Activated CD4-positive, alpha-beta T cell treated with anti-CD3 and anti-CD28 coated beads, Interleukin-2, amount 50 U/mL, for 24 hours (primary cell): ENCODE measurements at places on chromosomes 16 and 17.

DNA sequence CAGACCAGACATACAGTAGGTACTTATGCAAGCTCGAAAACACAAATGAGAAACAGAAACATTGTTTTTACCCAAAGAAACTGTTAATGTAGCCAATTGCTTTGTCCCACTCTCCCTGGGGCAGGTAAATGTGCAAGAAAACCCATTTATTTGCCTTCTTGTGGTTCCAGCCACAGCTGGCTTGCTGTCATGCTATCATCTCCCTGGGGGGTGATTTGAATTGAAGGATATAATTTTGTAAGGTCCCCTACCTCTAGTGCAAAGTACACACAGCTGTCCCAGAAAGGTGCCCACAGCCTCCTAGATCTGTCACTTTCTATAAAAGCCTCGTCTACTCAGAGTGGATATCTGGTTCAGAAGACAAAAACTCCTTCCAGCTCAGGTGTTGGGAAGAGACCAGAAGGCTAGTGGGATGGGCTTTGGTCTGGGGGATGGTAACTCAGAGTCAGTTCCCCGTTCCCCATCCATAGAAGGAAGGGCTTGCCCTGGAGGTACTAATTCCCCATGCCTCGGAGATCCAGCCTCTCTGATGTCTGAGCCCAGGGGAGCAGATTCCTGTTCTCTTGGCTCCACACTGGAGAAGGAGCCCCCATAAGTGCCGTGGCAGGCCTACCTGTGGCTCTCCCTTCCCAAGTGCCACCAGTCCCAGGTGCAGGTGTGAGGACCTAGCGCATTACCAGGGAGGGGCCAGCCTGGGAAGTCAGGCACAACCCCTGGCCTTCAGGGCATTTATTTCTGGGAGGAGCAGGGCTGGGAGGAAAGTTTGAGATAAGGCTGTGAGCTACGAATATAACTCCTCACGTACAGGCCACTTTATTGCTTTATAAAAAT is 2.4 kb upstream of the PRR15L start:
- no peak for DNase-seq

DNA sequence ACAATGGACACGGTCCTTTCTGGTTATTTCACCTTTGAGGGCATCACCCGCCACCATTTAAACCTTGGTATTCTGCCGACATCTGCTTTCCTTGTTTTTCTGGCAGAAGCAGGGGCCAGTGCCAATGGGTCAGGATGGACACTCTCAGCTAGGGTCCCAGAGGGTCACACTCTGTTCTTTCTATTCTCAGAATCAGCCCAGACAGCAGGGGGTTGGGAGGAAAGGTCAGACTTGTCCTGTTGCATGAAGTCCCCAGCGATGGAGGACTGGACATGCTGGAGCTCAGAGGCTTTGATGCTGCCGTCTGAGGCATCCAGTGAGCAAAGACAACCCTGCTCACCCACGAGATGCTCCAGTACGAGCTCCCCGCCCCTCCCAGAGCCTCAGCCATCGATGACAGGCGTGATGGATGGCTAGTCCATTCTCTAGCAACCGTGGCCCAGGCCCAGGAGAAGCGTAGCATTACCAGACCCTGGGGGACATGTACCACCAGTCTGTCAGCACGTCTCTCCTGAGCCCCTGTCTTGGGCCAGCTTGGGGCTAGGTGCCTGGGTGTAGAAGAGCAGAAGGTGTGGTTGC is 62.0 kb downstream of the FOXL1 start:
- DNase-seq = no peak

- no peak for DNase-seq
Observed at GRCh38 chr17:44970136-44970741, 2.1 kb upstream of the C1QL1 start.

- no peak for DNase-seq
Observed at GRCh38 chr16:73448970-73449369, 401.0 kb upstream of the ZFHX3 start.

DNA sequence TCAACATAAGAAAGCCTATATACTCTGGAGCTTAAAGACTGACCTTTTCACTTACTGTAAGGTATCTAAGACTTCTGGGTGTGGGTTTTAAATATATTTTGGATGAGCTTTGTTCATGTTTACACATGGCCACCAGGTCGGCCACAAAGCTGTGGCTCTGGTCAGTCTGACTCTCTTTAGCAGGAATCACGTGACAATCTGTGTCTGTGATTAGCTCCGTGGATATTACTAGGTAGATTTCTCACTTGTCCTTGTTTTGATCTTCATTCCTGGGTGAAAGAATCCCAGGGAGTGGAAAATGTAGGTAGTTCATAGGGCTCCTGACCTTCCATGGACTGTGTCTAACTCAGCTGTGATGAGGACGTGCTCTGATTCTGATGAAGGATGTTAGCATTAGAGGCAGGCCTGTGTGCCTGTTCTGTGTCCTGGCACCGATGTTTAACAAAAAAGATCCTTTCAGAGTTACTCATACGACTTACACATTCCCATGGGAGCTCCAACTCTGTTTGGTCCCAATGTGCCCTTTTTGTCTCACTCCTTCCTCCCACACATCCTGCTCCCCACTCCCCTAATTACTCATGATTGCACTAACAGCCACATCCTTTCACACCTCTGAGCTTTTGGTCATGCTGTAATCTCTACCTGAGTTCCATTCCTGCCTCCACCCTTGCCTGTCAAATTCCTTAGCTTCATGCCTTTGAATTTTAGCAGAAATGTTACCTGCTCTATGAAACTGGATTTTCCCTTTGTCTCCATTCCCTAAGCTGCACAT is 425.1 kb downstream of the MAF start:
- DNase-seq = no peak

GRCh38 chr17:77379832-77380231 is 239.1 kb downstream of the SEC14L1 start:
- no peak for DNase-seq

GRCh38 chr16:13332713-13333255 is 431.4 kb downstream of the SHISA9 start:
- no peak for DNase-seq

GRCh38 chr17:58531661-58532554 is 17.5 kb upstream of the MTMR4 start:
- DNase-seq = no peak

- no peak for DNase-seq
Observed at GRCh38 chr17:10899281-10899680, 61.4 kb upstream of the PIRT start.

DNA sequence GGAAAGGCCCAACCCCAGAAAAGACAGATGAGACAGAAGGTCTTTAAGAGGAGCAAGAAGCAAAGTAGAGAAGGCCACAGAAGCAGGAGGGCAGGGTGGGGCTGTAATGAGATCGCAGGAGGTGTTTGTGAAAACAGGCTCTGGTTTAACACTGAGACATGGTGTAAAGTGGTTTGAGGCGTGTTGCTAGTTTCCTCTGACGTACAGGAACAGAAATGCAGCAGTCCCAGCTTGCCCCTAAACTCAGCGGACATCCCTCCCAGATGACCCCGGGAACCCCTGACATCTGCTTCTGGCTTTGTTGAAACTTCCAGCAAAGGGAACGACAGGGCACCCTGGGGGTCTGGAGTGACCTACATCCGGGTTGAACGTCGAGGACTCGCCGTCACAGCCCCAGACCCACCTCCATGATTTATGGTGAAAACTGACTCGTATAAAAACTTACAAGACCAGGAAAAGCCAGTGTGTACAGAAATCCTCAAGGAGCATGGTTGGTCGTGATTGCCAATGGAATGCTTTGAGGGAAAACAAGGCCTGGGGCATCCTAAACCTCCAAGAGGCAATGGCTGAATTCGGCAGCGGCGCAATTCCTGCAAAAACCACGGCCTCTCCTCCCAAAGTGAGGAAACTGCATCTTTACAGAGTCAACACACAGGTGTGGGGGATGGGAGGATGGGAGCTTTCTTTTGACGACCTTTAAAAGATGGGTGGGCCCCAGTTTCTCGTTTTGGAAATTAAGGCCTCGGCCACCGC is 25.8 kb downstream of the LITAF start:
- peak; percentile 31 for DNase-seq

- no peak for DNase-seq
Observed at GRCh38 chr17:61312406-61313295, 87.0 kb upstream of the TBX2 start.

DNA sequence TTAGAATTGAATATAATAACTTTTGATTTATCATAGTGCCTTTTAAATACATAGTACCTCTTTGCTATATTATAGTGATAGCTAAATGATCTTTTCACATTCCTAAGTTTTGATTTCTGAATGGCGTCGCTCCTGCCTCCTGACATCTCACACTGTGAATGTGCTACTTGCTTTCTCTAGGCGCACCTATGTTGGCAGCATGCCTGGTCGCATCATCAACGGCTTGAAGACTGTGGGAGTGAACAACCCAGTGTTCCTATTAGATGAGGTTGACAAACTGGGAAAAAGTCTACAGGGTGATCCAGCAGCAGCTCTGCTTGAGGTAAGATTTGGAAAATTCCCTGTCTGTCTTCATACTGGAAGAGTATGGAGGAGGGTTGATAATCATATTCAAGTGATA is 29.8 kb upstream of the ABCC11 start:
- DNase-seq = no peak

DNA sequence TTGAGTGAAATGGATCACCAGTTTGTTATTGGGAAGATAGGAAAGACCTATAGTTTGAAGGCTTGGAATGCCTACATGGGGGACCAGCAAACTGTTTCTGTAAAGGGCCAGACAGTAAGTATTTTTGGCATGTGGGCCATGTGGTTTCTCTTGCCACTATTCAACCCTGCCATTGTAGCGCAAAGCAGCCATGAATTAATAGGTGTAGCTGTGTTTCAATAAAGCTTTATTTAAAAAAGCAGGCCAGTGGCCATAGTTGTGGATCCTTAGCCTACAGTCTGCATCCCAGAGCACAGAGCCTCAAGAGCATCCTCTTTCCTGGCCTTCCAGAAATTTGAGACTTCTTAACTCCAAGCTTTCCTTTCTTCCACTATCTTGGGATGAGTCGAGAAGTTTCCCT is 29.3 kb downstream of the ABAT start:
- no peak for DNase-seq

DNA sequence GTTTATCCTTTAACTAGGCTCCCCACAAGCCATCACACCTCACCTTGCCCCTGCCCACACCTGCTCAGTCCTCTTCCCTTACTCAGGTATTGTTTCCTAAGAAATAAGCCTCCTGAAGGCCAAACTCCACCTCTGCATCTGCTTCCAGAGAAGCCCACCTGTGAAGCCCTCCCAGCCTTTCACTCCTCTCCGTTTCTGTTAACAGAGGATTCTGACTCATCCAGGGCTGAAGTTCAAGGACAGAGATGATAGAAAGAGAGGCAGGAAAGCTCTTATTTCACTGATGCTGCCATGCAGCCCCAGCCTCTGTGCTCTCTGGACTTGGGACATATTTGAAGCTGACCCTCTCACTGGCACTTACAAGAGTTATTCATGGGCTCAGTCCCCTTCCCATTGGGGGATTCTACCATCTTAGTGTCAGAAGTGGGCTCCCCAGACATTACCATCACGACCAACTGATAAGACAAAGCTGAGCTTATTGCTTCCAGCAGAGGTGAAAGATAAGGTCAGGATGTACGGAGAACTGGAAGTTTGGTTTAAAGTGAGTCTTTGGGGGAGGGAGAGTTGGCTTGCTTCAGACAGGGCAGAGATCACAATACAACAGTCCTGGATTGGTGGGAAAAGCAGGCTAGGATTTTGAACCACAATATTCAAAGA is 35.3 kb upstream of the XYLT2 start:
- no peak for DNase-seq

DNA sequence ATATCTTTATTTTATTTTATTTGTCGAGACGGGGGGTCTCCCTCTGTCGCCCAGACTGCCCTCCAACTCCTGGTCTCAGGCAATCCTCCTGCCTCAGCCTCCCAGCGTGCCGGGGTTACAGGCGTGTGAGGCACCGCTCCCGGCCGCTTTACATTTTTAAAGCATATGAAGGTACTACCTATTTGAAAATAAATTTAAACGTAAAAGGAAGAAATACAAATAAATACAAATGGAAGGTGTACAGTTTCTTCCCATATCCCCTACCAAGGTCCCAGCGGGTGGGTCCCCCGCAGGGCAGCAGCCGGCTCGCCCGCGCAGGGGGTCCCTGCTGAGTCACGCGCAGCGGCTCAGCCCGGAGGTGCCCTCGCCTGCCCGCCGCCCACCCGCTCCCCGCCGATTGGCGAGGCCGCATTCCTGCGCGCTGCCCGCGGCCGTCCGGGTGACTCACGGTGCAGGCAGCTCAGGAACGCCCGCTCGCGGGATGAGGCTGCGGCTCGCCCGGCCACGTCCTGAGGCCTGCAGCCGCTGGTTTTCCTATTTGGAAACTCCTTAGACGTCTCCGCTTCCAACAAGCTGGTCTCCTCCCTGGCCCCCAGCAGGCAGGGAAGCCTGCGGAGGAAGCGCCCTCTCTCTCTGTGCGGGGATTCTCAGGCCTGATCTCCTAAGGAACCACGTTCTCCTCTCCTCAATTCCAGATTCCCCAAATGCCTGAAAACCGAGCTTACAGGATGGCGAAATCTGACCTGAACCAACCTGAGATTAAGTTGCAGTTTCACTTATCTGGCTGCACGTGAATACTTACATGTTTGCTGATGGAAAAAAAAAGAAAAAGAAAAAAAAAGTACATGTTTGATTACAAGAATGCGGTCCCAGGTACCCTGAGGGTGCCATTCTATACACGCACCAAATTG is 54.8 kb upstream of the MAP3K14 start:
- no peak for DNase-seq

- no peak for DNase-seq
Observed at GRCh38 chr17:32223703-32224102, 41.9 kb upstream of the RHBDL3 start.

DNA sequence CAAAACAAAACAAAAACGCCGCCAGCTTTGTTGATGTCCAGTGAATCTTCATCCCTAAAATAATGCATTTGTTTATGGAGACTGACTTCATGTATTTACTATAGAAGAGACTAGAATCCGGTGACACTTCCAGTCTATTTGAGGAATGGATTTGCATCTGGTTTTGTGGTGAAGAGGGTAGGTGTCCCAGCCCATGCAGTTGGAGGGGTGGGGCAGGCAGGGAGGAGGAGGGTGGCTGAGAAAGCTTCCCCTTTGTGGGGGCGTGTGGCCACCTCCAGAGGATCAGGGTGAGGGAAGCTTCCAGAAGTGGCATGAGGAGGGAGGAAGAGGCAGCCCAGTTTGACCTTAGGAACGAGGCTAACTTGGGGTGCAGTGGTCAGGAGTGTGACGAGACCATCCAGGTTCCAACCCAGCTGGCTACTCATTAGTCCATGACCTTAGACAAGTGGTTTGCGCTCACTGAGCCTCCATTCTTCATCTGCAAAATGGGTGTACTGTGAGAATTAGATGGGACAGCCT is 69.5 kb downstream of the CMIP start:
- no peak for DNase-seq
